ENCODE measurements at places on chromosomes 2 and 18. TPM values are rescaled to one million over a fixed set of nuclear protein-coding genes. Genes with fewer than 3 reads are reported as not detected.

DNA sequence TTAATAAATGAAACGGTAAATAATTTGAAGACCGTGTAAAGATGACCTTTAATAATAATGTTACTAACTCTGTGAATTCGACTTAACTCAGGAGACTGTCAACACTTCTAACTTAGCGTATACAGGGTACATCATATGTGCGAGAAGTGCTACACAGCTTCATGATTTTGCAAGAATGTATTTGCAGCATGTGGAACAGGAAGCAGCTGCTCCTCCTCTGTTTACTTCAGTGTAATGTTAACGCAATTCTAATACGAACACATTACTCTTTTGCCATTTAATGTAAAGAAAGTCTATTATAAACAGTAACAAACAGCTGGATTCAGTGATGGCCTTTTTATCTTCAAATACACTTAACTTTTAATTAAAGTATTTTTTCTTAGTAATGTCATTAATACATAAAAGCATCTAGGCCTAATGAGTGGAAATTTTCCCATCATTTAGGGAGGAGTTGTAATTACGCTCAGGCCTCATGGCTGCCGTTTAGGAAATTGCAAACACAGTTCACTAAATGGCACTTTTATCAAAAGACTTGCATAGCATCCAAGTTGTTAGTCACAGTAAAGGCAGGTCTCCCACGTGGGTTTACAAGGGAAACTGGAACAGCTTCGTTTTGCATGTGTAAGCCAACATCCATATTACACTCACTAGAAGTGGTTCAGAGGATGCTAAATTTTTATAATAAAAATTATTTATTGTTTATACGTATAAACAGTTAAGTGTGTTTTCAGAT is 635.7 kb downstream of the FBXO15 start:
- peak; percentile 44 for DNase-seq

- DNase-seq, result peak; percentile 47
Measured at GRCh38 chr18:8705961-8706790, 820 bp downstream of the MTCL1 start.

GRCh38 chr2:74415762-74416395 is 5.5 kb downstream of the C2orf81 start:
- DNase-seq, result no peak

GRCh38 chr2:109408043-109408335 is 205.8 kb downstream of the SEPTIN10 start:
- DNase-seq, result no peak

DNA sequence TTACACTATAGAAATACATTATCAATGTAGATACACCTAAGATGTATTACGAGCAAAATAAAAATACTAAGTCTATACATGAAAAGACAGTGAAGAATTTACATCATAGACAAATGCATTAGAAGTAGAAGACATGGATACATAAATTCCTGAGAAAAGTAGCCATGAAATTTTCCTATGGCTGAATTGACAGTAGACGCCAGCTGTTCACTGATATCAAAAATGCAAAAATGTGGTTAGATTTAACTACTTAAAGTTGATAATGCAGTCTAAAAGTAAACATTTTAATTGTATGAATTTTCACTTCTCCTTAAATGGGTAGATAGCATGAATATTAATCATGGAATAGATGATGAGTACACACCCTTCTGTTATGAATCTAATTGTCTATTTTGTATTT is 350.9 kb downstream of the ARHGAP15 start:
- DNase-seq, result no peak

GRCh38 chr2:26477911-26478253 is at the start of gene OTOF:
Gene OTOF (minus strand): TSS chr2:26478124.
- DNase-seq, result peak; percentile 85

DNA sequence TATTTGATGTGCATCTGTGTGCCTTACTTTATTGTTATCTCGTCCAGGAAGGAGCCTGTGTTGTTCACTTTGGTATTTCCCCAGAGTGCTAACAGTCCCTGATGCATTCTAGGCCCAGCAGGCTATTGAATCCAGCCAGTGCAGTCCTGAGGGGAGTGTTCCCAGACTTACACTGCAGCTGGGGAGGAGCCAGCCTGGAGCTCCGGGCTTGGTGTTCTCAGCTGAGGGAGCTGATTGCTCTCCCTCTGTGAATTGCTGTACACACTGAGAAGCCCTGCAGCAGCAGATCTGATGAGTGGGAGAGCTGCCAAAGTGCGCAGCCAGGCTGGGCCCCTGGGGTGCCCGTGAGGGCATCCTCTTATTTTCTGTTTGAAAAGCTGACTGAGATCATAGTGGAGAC is 159.2 kb downstream of the GALNT3 start:
- no peak for DNase-seq

DNA sequence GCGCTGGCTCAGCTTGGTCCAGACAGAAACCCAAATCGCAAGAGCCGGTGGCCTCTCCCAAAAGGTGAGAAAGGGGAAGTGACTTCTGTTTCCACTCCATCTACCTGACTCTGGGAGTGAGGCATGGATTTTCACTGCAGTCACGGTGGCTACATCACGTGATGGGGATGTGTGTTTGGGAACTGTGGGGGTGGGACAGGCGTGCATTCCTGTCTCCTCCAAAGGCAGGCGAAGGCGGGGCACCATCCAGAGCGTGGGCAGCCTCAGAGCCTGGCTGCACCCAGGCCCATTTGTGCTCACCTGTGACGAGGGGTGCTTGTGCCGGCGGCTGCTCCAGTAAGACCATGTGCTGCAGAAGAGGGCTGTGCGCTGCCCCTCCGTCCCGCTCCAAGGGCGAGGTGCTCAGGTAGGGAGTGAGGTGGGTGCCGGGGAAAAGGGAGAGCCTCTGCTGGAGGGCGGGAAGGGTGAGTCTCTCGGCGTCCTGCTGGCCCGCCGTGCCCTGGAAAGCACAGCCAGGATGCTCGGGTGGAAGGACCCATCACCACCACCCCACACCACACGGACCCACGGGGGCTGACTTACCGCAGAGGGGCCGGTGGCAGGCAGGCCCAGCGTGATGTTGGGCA is 266.8 kb downstream of the HDAC4 start:
- DNase-seq, result no peak

DNA sequence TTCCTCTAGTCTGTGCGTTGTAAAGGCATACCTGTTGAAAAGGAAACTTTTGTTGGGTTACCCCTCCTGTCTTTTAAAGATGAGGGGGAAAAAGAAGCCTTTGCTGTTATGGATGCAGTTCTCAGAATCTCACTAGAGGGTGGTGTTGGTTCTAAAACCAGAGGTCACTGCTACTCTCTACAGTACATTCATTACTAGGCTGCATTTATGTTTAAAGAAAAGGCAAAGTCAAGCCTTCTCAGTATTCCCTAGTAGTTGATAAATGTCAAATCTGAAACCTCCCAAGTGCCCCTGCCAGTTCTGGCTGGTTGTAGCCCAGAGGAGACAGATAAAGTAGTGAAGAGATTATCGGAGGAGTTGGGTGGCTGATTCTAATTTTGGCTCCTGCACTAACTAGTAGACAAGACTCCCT is 1.4 kb upstream of the PLCL1 start:
- peak; percentile 76 for DNase-seq

- DNase-seq, result no peak
Measured at GRCh38 chr18:42113529-42114191, 158.6 kb downstream of the PIK3C3 start.

DNA sequence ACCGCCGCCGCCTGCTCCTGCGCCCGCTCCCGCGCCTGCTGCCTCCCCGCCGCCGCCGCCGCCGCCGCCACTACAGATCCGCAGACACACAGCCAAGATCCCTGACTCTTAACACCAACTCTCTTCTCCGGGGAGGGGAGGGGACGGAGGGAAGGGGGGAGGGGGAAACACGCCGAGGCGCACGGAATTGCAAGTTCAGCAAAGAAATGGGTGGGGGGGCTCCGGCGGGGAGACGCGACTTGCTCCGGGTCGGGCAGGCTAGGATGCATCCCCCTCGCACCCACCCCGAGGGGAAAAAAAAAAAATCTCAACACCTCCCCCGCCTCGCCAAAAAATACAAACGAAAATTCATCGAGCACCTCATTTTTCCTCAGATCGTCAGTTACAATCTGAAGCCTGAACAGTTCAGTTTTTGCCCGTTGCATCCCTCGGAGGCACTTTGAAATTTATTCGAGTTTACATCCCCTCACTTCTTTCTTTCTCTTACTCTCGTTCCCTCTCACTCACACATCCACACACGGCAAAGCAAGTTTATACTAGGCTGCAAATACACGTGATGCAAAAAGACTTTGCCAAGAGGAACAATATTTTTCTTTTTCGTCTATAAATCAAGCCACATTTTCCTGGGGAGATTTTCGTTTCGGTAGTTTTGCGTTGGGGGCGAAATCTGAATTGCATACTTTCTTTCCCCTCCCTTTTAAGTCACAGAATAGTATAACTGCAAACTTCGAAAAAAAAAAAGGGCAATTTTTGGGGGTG is at the start of gene TCF4:
TCF4 (minus strand) TSS at position 82 of the 759 bp plus-strand sequence. CDS start 1,076 bp downstream, outside the sequence.
- peak; percentile 70 for DNase-seq

DNA sequence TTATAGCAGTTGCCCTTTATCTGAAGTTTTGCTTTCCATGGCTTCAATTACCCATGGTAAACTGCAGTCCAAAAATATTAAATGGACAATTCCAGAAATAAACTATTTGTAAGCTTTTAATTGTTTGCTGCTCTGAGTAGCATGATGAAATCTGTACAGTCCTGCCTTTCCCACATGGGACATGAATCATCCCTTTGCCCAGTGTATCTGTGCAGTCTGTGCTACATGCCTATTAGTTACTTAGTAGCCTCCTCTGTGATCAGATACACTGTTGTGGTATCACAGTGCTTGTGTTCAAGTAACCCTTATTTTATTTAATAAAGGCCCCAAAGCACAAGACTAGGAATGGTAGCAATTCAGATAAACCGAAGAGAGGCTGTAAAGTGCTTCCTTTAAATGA is 810.6 kb upstream of the PIK3C3 start:
- DNase-seq, result no peak

STK25 gene
- total RNA-seq, result 445 TPM

FIGN gene
- total RNA-seq, result 0.23 TPM

C2orf66 gene
- 0.14 TPM for total RNA-seq

POMC gene
- 2.8 TPM for total RNA-seq

MAPK4 gene
- not detected for total RNA-seq

RAPGEF4 gene
- total RNA-seq, result 30.5 TPM

CREG2 gene
- 1.4 TPM for total RNA-seq
